Heart right ventricle (tissue), 16 donors: ENCODE measurements at places on chromosomes 13 and 19. TPM values are rescaled to one million over a fixed set of nuclear protein-coding genes. Genes with fewer than 3 reads are reported as not detected.

The PKN1 gene
- total RNA-seq = 114 TPM

The PCDH17 gene
- total RNA-seq = 14.3 TPM

The RPL18A gene
- 1,142 TPM for total RNA-seq

The JAK3 gene
- total RNA-seq = 3.5 TPM

The C5AR1 gene
- total RNA-seq = 6.9 TPM

DNA sequence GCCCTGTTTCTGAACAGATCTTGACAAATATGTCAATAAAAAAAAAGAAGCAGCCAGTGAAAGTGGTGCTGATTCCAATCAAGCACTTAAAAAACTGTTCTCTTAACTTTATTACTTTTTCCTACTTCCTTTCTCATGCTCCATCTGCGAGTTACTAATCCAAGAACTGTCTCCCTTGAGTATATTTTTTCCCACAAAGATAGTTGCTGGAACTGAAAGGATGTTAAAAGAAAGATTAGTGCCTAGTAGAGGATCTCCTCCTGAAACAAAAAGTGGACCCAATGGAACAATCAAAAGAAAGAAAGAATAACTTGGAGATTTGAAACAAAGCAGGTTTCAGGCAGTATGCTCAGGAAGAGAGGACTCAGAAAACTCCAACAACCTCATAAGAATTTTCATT lies 1034.8 kb downstream of the PCDH17 start:
- no peak for DNase-seq

- DNase-seq = no peak
Measured at GRCh38 chr13:44107357-44108121, 227.8 kb downstream of the LACC1 start.

DNA sequence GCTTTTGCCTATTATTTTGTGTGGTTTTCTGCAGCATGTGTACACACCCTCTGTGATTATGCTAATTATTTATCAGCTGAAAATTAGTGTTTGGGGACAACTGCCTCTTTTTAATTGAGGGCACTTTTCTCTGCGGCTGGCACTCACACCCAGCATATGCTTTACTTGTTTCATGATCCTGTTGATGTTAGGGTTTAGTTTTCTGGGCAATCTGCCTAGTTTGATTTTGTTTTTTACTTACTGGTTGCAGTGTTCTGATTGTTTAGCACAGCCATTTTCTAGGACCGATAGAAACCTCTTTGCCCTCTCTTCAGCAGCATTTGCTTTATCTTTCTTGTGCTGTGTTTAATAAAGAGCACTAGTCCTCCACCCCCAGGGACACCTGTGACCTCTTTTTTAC lies 161.6 kb downstream of the PAN3 start:
- no peak for DNase-seq

DNA sequence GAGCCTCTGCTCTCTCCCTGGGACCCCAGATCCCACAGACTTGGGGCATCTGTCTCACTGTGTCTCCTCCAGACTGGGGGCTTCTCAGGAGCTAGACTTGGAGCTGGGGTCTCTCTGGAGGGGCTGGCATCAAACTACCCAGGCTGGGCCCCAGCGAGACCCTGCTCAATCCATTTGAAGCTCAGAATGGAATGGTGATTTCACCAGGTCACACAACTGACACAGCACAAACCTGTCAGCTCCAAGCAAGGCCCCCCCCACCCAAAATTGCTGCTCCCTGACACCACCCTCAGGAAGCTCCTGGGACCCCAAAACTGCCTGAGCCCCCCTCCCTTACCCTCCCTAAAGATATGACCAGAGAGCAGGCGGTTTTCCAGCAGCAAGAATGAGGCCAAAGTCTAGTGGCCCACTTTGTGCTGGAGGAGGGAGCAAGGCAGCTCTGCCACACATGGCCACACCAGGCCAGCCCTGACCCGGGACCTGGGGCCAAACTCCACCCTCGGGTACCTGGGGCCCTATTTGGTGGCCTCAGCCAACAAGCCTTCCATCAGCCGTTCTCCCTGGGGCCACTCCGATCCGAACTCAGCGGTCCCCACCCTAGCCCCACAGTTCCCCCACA lies 2.4 kb downstream of the NR2F6 start:
- DNase-seq = no peak

DNA sequence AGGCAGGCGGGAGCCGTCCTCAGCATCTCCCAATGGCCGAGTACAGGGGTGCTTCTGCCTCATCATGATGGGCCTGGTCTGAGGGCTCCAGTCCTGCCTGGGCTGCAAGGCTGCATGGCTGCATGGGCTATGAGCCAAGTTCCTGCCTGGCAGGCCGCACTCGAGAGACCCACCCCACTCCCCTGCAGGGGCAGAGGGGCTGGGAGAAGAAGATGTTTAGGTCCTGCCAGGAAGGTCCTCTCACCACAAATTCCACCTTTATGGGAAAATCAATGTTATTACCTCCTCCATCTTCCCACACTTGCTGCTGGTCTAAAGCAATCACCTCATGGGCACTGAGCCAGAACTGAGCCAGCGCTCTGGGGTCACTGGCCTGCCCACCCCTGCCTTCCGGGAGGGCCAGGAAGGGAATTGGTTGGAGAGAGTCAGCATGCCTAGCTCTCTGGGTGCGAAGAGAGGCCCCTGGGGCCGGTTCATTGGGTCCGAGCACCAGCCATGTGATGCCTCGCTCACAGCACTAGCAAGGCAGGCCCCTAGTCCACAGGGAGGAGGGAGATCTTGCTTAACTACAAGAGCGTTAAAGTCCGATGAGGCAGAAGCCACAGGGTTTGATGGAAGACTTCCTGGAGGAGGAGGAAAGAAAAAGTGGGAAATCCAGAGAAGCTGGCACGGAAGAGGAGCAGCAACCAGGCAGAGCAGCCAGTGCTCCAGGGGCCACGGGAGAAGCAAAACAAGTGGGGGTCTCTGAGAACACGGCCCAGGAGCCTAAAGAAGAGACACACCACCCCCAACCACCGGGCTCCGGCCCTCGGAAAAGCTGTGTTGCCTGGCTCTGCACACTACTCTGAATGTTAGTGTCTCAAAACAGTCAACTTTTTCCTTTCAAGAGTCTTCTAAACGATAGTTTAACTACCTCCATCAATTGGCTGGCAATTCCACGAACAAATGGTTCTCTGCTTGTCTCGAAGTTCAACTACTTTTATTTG lies 63.1 kb downstream of the CEBPG start:
- DNase-seq = no peak

- no peak for DNase-seq
Measured at GRCh38 chr19:11209839-11210655, 12.7 kb upstream of the KANK2 start.

DNA sequence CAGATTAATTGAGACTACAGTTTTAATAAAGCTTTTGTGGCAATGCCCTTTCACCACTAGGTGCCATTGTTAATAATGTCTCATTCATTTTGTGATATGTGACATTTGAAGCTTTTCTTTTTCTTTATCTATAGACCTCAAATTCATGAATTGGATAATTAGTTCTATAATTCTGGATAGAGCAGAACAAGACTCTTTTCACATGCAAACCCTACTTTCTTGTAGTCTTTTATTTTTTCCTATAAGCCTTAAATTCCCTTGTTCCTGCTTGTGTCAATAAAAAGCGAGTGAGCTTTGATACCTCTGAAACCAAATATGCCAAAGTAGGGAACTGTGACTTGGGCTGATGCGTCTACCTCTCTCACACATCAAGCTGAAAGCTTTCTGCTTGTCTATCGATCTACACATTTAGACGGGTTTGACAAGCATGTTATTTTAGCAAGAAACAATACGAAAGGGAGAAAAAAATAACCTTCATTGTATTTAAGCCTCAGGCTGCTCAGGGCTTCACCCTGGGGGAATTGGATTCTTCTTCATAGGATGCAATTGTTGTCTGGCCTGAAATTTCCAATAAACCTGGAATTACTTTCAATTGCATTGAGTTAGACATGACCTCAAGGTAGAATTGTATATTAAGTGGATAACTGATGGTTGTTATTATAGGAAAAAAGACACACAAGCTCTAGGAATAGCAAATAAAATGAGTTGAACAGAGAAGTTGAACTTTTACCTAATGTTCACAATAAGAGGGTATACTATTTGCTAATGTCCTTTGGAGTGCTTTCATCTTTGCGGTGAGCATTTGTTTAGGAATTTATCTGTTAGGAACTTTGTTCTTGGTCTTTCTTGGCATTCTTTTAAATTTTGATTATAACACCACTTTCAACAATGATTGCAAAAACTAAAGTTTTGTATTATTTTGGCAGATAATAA lies 1150.2 kb upstream of the PCDH9 start:
- no peak for DNase-seq

DNA sequence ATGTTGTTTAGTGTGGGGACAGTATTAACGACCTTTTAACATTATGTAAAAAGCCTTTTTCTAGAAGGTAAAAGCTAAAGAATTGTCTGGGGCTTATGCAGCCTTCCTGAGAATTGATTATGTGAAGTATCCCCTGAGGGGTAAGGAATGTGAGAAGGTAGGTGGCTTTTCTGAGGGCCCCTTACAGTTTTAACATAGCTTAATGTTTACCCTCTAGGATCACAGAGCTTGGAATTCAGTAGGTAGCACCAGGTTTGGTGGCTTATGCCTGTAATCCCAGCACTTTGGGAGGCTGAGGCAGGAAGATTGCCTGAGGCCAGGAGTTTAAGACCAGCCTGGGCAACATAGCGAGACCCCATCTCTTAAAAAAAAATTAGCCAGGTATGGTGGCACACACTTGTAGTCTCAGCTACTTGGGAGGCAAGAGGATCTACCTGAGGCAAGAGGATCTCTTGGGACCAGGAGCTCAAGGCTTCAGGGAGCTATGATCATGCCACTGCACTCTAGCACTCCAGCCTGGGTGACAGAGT lies 101.3 kb downstream of the OLFM4 start:
- no peak for DNase-seq

- peak; percentile 86 for DNase-seq
Measured at GRCh38 chr19:3057275-3057714, 5.0 kb downstream of the TLE5 start.

DNA sequence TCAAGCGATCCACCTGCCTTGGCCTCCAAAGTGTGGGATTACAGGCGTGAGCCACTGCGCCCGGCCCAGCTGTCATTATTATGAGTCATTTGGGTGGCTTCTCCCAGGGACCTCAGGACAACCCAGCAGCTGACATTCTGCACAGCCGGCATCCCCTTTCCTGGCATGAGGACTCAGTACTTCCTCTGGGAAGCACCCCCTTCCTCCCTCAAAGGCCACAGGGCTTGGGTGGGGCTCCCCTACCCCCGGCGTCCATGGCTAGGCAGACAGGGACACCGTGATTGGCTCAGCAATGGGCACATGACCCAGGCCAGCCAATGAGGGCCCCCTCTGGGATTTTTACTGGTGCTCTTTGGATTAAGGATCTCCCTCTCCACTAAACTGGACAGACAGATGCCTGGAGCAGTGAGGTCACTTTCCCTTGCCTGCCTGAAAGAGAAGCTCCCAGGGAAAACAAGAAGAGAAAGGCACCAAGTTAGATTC lies 6.0 kb downstream of the KANK2 start:
- DNase-seq = peak; percentile 85

GRCh38 chr19:40691421-40692211 lies 1.2 kb upstream of the NUMBL start:
- DNase-seq = no peak

GRCh38 chr13:107291875-107292274 lies 723.9 kb upstream of the ARGLU1 start:
- DNase-seq = no peak

GRCh38 chr13:87851410-87851809 lies 180.2 kb downstream of the SLITRK5 start:
- no peak for DNase-seq

GRCh38 chr13:50576156-50576555 lies 267.3 kb downstream of the DLEU7 start:
- DNase-seq = no peak
